CD8-positive, alpha-beta memory T cell (primary cell): ENCODE measurements at places on chromosomes 11 and 22. TPM values are rescaled to one million over a fixed set of nuclear protein-coding genes. Genes with fewer than 3 reads are reported as not detected.

DNA sequence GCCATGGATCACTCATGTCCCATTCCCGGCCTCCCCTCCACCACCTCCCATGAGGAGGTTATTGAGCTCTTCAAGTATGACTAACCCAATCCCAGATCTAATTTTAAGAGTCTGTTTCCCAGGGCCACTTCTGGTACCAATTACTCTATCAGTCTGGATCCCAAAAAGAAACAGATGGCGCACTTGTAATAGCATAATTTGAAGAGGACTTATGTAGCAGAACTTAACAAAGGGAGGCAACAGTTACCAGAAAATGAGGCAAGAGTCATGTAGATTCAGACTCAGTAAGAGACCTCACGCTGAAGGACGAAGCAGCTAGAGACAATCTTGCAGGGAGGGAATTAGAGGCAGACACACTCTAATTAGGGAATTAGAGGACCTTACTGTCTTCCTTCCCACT is 46.9 kb downstream of the DDX6 start:
- no peak overlapping the region for H3K4me3 ChIP-seq
- no peaks in the 10 kb centered on the region for H3K36me3 ChIP-seq
- no peak for DNase-seq
- no peaks in the 10 kb centered on the region for H3K27me3 ChIP-seq

GRCh38 chr11:115920841-115921480 is 416.7 kb upstream of the CADM1 start:
- no peaks in the 10 kb centered on the region for H3K27me3 ChIP-seq
- H3K4me1 ChIP-seq, result no peaks in the 10 kb centered on the region
- no peak for DNase-seq
- H3K27ac ChIP-seq, result no peak overlapping the region

GRCh38 chr22:50548921-50549790 is 3.5 kb downstream of the KLHDC7B start:
- no peaks in the 10 kb centered on the region for H3K27me3 ChIP-seq
- no peaks in the 10 kb centered on the region for H3K36me3 ChIP-seq
- H3K4me1 ChIP-seq, result peaks cover 48% of the 10 kb centered on the region
- peak; percentile 45 for DNase-seq
- H3K27ac ChIP-seq, result peak overlapping the region; percentile 54

DNA sequence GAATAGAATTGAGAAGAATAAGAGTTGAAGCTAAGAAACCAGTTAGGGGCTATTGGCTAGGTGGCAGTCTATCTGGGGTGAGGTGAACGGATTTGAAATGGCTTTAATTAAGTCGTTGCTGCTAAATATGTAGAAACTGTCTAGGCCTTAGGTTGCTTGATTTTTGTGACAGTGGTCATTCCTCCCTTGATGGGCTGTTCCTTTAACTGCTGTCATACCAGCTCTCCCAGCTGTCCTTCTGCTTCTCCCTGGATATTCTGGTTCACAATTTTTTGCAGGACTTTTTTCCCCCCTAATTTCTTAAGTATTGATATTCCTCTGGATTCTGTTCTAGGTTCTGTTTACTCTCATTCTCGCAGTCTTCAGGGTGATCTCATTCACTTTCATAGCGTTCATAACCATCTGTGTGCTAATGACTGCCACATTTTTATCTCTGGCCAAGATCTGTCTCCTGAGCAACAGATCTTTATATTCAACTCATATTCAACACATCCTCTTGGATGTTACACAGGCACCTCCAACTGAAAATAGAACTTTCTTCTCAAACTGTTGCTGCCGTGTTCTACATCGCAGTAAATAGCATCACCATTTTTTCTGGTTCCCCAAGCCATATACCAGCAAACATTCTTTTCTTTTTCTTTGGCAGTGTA is 134.1 kb downstream of the UVRAG start:
- H3K36me3 ChIP-seq, result no peaks in the 10 kb centered on the region
- no peak overlapping the region for H3K4me3 ChIP-seq
- H3K4me1 ChIP-seq, result no peaks in the 10 kb centered on the region
- no peaks in the 10 kb centered on the region for H3K27me3 ChIP-seq
- no peak overlapping the region for H3K27ac ChIP-seq

- H3K27ac ChIP-seq, result no peak overlapping the region
- H3K4me3 ChIP-seq, result no peak overlapping the region
- peaks cover 4% of the 10 kb centered on the region for H3K4me1 ChIP-seq
- no peaks in the 10 kb centered on the region for H3K36me3 ChIP-seq
- no peak for DNase-seq
These were observed 27.6 kb downstream of the BCR start for GRCh38 chr22:23207729-23208393.

GRCh38 chr22:20199413-20199842 is 48.6 kb upstream of the CCDC188 start:
- H3K4me1 ChIP-seq, result no peaks in the 10 kb centered on the region
- DNase-seq, result no peak
- no peak overlapping the region for H3K27ac ChIP-seq
- no peaks in the 10 kb centered on the region for H3K36me3 ChIP-seq

- no peak for DNase-seq
- peak overlapping the region; percentile 64 for H3K4me3 ChIP-seq
- no peaks in the 10 kb centered on the region for H3K27me3 ChIP-seq
- H3K27ac ChIP-seq, result peak overlapping the region; percentile 65
- H3K36me3 ChIP-seq, result no peaks in the 10 kb centered on the region
- H3K4me1 ChIP-seq, result peaks cover 37% of the 10 kb centered on the region
These were observed 773 bp downstream of the HRAS start for GRCh38 chr11:534396-535209.

DNA sequence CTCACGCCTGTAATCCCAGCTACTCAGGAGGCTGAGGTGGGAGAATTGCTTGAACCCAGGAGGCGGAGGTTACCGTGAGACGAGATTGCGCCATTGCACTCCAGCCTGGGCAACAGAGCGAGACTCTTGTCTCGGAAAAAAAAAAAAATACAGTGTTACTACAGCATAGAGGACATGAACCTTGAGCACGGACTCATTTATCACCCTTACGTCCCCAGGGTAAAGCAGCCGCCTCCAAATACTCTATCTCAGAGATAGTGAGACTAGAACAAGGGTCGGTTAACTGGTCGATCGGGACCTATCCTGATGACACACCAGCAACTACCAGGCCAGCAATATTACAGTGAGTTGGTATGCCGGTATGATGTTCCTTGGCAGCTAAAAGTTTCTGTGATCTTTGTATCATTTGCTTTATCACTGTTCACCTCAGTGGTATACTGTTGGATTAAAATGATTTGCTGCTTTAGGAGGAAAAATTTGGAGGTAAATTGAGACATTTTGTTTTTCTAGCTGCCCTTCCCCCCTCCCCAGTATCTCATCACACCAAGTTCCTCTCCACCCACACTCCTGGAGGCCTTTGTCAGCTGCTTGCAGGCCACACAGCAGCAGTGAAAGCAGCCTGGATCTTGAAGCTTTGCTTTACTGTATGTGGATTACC is 7.0 kb upstream of the SIDT2 start:
- peaks cover 6% of the 10 kb centered on the region for H3K36me3 ChIP-seq
- H3K27me3 ChIP-seq, result no peaks in the 10 kb centered on the region
- no peaks in the 10 kb centered on the region for H3K4me1 ChIP-seq
- DNase-seq, result no peak
- H3K27ac ChIP-seq, result no peak overlapping the region
- H3K4me3 ChIP-seq, result no peak overlapping the region

GRCh38 chr11:57819252-57819979 is 57.8 kb downstream of the CTNND1 start:
- H3K4me1 ChIP-seq, result no peaks in the 10 kb centered on the region
- no peak for DNase-seq
- H3K27me3 ChIP-seq, result no peaks in the 10 kb centered on the region
- no peak overlapping the region for H3K4me3 ChIP-seq

GRCh38 chr11:116510886-116511650 is 261.7 kb downstream of the BUD13 start:
- no peaks in the 10 kb centered on the region for H3K36me3 ChIP-seq
- no peak overlapping the region for H3K27ac ChIP-seq
- no peaks in the 10 kb centered on the region for H3K4me1 ChIP-seq

- no peak overlapping the region for H3K4me3 ChIP-seq
- H3K36me3 ChIP-seq, result no peaks in the 10 kb centered on the region
- peaks cover 12% of the 10 kb centered on the region for H3K4me1 ChIP-seq
- DNase-seq, result no peak
- no peaks in the 10 kb centered on the region for H3K27me3 ChIP-seq
- no peak overlapping the region for H3K27ac ChIP-seq
These were observed 25.1 kb upstream of the SMIM38 start for GRCh38 chr11:69130654-69131053.

- H3K27me3 ChIP-seq, result peaks cover 16% of the 10 kb centered on the region
- no peaks in the 10 kb centered on the region for H3K36me3 ChIP-seq
- H3K4me1 ChIP-seq, result peaks cover 22% of the 10 kb centered on the region
- H3K4me3 ChIP-seq, result no peak overlapping the region
These were observed 8.7 kb downstream of the ROBO3 start for GRCh38 chr11:124873951-124874350.

- H3K4me3 ChIP-seq, result no peak overlapping the region
- DNase-seq, result no peak
- no peaks in the 10 kb centered on the region for H3K4me1 ChIP-seq
- peaks cover 6% of the 10 kb centered on the region for H3K36me3 ChIP-seq
- H3K27me3 ChIP-seq, result no peaks in the 10 kb centered on the region
These were observed 21.0 kb upstream of the GDPD4 start for GRCh38 chr11:77322506-77322905.

GRCh38 chr11:4187055-4187988 is 92.7 kb downstream of the RRM1 start:
- DNase-seq, result peak; percentile 76
- H3K4me1 ChIP-seq, result no peaks in the 10 kb centered on the region
- peak overlapping the region; percentile 29 for H3K4me3 ChIP-seq
- no peaks in the 10 kb centered on the region for H3K27me3 ChIP-seq
- no peaks in the 10 kb centered on the region for H3K36me3 ChIP-seq

DNA sequence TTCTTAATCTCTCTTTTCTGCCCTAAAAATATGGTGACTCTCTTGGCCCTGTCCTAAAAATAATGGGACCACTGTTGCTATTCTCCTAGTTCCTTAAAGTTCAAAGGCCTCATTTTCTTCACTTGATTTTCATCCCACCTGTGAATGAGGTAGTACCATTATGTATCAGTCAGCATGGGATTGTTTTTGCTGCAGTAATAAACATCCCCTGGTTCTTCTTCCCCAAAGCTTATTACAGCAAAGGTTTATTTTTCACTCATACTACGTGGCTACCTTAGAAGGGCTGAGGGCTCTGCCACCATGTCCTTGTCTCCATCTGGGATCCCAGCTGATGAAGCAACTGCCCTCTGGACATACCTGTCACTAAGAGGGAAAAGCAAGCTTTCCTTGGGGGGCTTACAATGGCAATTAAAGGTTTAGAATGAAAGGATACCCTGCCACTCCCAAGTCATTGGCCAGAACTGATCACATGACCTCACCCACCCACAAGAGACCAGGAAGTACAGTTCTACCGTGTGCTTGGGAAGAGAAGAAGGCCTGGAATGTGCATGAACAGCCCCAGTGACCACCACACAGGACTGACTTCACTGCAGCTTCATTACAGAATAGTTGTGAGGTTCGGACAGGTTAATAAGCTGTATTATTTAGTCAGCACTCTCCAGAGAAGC is 7.8 kb downstream of the TTC38 start:
- H3K27ac ChIP-seq, result no peak overlapping the region
- H3K4me1 ChIP-seq, result peaks cover 13% of the 10 kb centered on the region
- peaks cover 13% of the 10 kb centered on the region for H3K36me3 ChIP-seq
- no peak for DNase-seq
- no peak overlapping the region for H3K4me3 ChIP-seq
- no peaks in the 10 kb centered on the region for H3K27me3 ChIP-seq

- H3K27ac ChIP-seq, result no peak overlapping the region
- no peaks in the 10 kb centered on the region for H3K27me3 ChIP-seq
- H3K4me1 ChIP-seq, result no peaks in the 10 kb centered on the region
- no peak for DNase-seq
- no peak overlapping the region for H3K4me3 ChIP-seq
These were observed 40.3 kb upstream of the SMTN start for GRCh38 chr22:31040542-31041398.

GRCh38 chr11:116742104-116742503 is 30.7 kb downstream of the BUD13 start:
- H3K36me3 ChIP-seq, result no peaks in the 10 kb centered on the region
- H3K27me3 ChIP-seq, result no peaks in the 10 kb centered on the region
- H3K27ac ChIP-seq, result no peak overlapping the region

ACTN3 gene
- 0.31 TPM for total RNA-seq

RAB3IL1 gene
- total RNA-seq, result 0.28 TPM

RAB38 gene
- total RNA-seq, result 3.7 TPM

OAF gene
- 3.0 TPM for total RNA-seq

GAL3ST1 gene
- 0.13 TPM for total RNA-seq

APOBEC3G gene
- total RNA-seq, result 158 TPM

POTEH gene
- total RNA-seq, result not detected

EHF gene
- 0.58 TPM for total RNA-seq

MS4A6E gene
- total RNA-seq, result not detected

TAF10 gene
- 173 TPM for total RNA-seq

SLC37A2 gene
- total RNA-seq, result 1.5 TPM

TSSC4 gene
- 84.1 TPM for total RNA-seq
